ENCODE measurements at places on chromosomes 1 and 21.

DNA sequence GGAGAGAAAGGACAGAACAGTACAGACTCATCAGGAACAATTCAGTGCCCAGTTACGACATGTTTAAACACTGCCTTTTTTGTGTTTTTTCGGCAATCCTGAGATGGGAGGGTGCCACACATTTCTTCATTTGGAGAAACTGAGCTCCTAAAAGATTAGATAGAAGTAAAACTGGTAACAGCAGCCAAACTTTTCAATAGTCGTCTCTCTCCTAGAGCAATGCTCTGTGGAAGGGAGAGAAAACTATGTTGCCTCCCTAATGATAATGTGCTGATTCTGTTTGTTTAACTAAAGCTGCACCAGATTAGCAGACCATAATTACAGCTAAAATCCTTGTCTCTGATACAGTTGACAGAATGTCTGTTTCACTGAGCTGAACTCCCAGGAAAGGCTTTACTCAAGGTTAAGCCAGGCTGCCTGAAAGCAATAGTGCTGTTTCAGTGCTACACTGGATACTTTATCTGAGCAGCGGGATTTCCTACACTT is 76.2 kb upstream of the CXADR start:
- DNase-seq, result no peak

GRCh38 chr1:68805097-68805641 is 308.3 kb upstream of the DEPDC1 start:
- no peak for DNase-seq

- DNase-seq, result no peak
Measured at GRCh38 chr1:3055051-3055450, 14.0 kb upstream of the PRDM16 start.

DNA sequence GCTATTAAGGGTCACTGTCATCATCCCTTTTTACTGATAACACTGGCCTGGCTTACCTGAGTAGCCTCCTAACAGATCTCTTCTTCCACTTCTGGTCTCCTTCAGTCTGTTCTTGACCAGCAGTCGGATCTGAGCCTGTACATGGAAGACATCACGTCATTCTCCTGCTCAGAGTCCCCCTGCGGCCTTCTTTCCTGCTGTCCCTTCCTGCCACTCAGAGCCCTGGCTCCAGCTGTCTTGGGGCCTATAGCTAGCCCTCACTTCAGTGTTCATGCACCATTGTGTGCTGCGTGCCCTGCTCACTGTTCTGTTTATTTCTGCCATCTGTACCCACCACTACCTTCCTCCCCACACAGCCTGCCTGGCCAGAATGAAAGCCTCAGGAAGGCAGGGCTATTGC is 8.4 kb downstream of the ADARB1 start:
- DNase-seq, result no peak

DNA sequence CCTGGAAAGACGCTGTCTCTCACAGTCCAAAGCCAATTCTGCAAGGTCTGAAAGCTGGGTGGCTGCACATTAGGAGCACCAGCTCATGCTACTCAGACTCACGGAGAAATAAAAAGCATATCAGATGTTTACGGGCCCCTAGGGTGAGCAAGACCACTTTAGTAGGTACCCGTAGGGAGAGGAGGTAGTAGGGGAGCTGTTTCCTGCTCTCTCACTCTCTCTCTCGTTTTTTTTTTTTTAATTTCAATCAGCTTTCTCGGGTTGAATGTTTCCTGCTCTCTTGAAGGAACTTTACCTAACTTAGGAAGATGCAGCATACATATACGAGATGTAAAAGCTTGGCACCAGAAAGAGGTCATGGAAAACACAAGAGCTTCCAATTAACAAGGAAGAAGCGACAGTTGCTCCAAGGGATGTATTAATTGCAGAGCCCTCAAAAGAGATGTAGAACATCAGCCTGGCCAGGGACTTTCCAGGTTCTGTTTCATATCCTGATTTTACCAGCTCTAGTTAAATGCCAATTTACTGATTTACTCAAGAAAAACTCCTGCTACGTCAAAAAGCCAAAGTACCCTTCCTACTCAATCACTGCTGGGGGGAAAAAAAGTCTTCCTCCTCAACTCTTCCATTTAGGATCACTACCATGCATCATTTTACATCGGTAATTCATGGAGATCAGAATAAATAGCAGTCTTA is 3.1 kb downstream of the LORICRIN start:
- no peak for DNase-seq
